ENCODE measurements at places on chromosomes 16 and 17.
A peak's percentile ranks its signal among the peaks of the same experiment; 100 is the strongest.

DNA sequence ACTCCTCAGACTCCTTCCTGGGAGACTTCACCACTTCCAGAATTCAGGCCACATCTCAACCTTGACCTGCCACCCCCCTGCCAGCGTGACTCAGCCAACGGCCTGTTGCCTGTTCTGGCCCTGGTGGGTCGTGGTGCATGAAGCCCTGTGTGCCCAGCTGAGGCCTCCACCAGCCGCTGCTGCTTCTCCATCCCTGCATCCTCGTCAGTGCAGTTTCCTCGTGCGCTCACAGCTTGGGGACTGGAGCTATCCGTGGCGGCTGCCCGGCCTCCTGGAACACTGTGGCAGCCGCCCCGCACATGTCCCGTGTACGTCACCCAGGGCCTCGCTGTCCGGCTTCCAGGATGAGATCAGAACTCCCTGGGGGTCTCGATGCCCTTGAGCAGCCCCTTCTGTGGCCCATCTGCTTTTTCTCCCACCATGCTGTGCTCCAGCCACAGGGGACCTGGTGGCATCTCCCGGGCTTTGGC lies 8.0 kb upstream of the TEDC2 start:
- no peak for DNase-seq

- no peak for DNase-seq
These were observed 43.9 kb downstream of the FBXL20 start for GRCh38 chr17:39357488-39357887.

DNA sequence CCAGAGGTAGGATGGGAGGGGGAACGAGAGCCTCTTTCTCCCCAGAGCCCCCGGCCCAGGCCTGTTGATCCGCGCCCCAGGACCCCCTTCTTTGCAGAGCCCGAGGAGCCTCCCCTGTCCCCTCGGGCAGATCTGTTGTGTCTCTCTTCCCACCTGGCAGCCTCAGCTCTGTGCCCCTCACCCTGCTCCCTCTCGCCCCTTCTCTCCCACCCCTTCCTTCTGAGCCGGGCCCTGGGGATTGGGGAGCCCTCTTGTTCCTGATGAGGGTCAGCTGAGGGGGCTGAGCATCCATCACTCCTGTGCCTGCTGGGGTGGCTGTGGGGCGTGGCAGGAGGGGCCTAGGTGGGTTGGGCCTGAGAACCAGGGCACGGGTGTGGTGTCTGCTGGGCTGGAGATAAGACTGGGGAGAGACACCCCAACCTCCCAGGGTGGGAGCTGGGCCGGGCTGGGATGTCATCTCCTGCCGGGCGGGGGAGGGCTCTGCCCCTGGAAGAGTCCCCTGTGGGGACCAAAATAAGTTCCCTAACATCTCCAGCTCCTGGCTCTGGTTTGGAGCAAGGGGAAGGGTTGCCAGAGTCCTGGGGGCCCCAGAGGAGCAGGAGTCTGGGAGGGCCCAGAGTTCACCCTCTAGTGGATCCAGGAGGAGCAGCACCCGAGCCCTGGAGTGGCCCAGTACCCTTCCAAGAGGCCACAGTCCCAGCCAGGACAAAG lies 65.4 kb downstream of the MRC2 start:
- peak; percentile 44 for DNase-seq

DNA sequence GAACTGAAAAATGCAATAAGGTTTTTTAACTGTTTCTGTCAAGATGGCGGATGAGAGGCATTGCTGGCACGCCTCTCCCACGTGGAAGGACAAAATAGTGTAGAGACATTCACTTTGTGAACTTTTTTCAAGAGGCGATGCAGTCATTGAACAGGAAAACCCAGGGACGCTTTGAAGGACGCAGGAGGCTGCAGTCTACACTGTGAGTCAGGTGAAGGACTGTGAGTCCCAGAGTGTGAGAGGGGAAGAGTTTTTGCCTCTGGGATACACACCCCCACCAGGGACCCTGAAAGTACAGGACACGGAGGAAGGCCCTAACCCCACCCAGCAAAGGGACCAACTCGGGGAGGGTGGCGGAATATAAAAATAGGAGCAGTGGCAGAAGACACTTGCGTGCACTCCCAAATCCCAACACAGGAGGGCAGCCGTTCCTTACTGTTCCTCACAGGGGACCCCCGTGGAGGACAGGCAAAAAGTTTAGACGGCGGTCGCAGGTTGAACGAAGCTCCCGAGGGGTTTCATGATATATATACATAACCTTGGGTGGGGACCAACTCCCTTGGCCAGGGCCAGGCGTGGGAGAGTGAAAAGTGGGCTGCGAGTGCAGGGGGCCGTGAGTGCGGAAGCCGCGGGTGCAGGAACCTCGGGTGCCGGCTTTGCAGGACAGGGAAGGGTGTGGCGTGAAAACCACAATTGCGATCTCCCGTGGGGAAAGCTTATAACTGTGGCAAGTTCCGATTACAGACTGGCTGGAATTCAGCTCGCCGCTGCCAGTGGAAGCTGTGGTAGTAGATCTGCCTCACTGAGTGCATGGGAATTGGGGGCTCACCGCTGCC lies 82.0 kb upstream of the ALOX12 start:
- DNase-seq = peak; percentile 51

- no peak for DNase-seq
These were observed 42.4 kb upstream of the LONP2 start for GRCh38 chr16:48201515-48202201.

DNA sequence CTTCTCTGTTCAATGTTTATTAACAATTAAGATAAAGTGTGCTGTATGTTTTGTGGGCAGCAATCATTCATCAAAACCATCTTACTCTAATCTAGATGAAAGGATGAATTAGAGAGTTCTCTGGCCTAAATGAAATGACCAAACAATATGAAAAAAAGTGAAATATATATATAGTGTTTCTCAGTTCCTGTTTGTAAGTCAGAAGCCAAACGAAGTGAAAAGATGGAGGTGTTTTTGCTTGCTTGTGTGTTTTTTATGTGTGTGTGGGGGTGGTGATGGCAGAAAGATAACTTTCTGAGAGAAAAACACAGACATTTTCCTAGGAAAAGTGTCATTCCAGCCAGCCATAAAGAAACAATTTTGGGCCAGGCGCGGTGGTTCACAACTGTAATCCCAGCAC lies 138.6 kb downstream of the CDH8 start:
- DNase-seq = no peak

- DNase-seq = no peak
These were observed 7.6 kb downstream of the TBC1D16 start for GRCh38 chr17:80028030-80028429.

DNA sequence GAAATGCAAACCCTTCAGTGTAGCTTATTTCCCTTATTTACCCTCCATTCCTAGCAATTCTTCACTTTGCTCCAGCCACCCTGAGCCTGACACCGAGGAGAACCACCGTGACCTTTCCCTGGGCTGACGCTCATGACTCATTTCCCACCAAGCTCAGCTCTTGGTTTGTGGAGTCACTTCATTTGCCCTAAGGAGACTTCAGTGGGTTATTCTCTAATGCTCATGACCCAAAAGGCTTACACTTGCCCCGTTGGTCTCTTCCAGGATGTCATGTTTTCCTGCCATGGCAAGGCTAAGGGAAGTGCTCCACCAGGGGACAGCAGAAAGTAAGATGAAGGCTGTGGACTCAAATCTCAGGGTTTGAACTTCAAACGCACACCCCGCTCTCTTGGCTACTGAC lies 161.0 kb downstream of the CBLN1 start:
- DNase-seq = no peak

GRCh38 chr16:4373909-4374742 lies 2.5 kb downstream of the VASN start:
- no peak for DNase-seq

- no peak for DNase-seq
These were observed 120.4 kb downstream of the HIC1 start for GRCh38 chr17:2175294-2175628.

GRCh38 chr16:86865851-86866662 lies 287.7 kb downstream of the FOXL1 start:
- no peak for DNase-seq

- DNase-seq = no peak
These were observed 9.9 kb upstream of the SPPL2C start for GRCh38 chr17:45834471-45835396.

- DNase-seq = no peak
These were observed 725 bp upstream of the ARL5C start for GRCh38 chr17:39166437-39167335.

DNA sequence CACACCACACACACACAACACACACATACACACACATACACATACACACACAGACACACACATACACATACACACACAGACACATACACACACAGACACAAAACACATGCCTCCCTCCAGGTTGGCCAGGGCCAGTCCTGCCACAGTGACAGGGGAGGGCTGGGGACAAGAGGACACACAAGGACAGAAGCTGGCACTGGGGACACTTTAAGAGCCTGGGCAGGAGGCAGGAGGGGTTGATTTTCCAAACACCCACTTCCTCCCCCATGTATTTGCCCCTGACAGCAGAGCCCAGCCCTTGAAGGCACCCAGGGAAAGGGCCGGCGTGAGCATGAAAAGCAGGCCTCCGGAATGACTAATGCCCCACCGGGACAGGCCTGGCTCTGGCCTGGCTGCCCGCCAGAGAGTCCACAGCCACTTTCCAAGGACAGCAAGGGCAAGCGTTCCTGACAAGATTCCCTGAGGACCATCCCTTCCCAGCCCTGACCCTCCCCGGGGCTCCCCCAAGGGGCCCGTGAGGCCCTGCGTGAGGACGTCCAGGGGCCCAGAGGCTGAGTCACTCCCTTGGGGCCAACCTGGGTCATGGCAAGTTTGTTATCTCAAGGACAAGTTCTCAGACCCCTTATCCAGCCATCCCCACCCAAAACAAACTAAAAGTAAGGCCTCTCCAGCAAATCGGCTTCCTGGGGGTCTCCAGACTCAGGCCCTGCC lies 235.6 kb downstream of the ZNF423 start:
- DNase-seq = no peak

DNA sequence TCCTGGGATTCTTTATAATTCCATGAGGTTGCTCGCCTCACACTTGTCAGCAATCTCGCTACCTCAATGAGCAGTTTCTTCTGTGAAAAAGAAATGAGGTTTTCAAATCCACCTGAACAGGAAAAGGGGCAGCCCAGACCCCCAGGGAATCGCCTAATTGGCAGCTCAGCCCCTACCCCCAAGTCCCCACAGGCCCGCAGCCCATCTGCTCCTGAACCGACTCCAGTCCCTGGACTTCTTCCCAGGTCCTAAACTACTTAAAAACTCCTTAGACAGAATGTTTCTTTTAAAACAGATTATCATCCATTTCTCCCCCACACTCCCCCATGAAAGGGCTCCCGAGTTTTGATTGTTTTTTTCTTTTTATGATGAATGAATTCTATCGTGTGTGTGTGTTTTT lies 89.8 kb downstream of the PMP22 start:
- DNase-seq = no peak

All from NCI-H2171 (cell line).